ENCODE measurements at places on chromosomes 12 and 14.

GRCh38 chr14:31770271-31770670 is 209.1 kb downstream of the NUBPL start:
- no peak for DNase-seq

DNA sequence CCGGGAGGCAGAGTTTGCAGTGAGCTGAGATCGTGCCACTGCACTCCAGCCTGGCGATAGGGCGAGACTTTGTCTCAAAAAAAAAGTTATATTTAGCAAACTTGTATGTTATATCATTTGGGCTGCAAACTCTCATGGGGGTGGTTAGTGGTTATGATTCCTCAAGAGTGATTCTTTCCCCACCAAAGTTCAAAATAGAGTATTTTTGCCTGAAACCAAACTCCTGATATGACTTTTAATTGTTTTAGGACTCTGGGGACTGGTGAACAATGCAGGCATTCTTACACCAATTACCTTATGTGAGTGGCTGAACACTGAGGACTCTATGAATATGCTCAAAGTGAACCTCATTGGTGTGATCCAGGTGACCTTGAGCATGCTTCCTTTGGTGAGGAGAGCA is 18.6 kb downstream of the HSD17B6 start:
- no peak for DNase-seq

GRCh38 chr14:56064513-56064912 is 53.7 kb upstream of the PELI2 start:
- DNase-seq: no peak

DNA sequence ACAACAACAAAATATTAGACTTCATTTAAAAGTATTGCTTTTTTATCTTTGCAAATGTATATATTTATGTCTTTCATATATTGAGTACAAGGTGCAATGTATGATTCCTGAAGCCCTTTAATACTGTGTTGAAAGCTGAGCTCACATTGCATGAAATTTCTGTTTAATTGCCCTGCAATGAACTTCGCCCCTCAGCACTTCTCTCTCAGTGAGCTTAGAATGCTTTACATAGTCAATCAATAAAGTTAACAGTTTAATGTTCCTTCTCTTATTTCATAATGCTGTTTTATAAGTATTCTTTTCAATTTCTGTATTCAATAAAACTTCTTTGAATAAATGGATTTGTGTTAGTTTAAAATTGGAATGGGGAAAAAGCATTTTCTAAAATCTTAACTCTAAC is 607.1 kb downstream of the SOX5 start:
- no peak for DNase-seq

DNA sequence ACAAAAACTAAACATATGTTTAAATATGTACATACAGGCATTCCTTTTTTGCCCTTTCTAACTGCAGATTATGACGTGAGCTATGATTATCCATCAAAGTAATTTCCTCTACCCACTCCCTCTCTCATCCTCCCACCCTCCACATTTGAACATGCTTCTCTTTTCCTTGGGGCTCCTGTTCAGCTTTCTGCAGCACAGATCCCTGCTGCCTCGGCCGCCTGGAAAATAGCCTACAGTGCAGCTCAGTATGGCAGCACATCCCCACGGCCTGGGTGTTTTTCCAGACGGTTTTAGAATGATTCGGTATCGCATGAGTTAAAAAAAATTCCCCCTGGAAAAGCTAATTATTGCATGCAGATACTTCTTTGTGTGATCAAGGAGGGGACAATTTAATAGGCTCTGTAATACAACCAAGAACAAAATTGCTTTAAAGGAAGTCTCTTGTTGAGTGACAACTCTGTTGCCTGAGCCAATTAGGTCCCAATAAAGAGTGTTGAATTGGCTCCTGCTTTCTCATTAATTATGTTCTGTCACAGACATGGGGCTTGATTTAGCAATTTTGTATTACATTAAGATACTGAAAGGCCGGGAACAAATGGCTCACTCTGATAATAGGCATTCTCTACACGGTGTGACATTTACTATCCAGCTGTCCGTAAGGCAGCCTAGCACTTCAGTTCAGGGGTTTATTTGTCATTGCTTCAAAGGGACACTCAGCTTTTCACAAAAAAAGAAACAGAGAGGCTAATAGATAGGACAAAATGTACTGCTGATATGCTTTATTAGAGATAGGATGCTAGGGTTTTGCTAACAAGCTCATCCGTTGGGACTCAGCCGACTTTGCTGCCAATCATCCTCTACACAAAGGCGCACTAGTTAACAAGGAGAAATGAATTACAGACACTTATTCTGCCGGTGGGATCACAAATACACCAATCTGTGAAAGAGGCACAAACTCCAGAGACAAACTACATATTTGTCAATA is 285.8 kb upstream of the G2E3 start:
- DNase-seq: no peak

- DNase-seq: no peak
These were observed 67.2 kb upstream of the FAM181A start for GRCh38 chr14:93859957-93860356.

Measured in CD4-positive, alpha-beta T cell treated with Interleukin-6 at 100 ng/mL for 8 hours (primary cell).